ENCODE measurements at places on chromosomes 3 and 15.

GRCh38 chr3:15820911-15821310 is 23.1 kb upstream of the ANKRD28 start:
- DNase-seq: no peak

GRCh38 chr15:79440355-79440908 is 8.3 kb downstream of the MINAR1 start:
- DNase-seq: no peak

DNA sequence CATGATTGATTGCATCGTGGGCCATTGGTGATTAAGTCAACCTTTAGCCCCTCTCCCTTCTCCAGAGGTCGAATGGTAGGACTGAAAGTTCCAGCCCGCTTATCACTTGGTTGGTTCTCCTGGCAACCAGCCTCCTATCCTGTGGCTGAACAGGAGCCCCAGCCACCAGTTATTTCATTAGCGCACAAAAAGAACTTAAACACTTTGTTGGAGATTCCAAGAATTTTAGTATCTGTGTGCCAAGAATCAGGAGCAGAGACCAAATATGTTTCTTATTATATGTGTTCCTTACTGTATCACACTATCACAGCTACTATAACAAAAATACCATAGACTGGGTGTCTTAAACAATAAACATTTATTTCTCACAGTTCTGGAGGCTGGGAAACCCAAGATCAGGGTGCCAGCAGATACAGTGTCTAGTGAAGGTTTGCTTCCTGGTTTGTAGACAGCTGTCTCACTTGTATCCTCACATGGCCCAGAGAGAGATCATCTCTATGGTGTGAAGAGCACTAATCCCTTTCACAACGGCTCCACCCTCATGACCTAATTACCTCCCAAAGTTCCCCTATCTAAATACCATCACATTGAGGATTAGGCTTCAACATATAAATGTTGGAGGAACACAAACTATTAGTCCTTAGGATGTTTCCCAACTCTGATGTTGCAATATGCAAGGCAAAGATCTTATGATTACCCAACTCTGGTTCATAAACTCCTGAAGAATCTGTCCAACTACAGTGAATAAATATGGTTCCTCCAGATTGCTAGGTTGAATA is 30.5 kb upstream of the APH1B start:
- DNase-seq: no peak

DNA sequence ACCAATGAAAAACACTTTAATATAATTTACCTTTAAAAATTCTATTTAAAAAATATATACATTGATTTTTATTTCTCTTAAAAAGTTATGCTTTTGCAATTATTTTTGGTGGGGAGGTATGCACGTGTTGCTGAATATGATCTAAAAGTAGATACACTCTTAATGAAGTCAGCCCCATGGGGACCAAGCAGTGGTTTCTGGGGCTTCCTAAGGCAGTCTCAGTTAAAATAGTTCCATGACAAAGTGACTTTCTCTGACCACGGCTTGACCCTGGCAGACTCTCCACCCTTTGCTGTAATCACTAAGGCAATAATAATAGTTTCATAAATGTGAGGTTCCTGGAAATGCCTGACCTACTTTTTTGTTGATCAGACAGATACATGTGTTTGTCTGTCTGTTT is 50.4 kb downstream of the CCR4 start:
- no peak for DNase-seq

GRCh38 chr3:37896827-37897226 is 35.1 kb downstream of the CTDSPL start:
- DNase-seq: no peak

Data from SW480 (cell line).